Activated CD8-positive, alpha-beta memory T cell treated with anti-CD3 and anti-CD28 coated beads, Interleukin-2, amount 50 U/mL, for 48 hours (primary cell): ENCODE measurements at places on chromosomes 7 and 10.

DNA sequence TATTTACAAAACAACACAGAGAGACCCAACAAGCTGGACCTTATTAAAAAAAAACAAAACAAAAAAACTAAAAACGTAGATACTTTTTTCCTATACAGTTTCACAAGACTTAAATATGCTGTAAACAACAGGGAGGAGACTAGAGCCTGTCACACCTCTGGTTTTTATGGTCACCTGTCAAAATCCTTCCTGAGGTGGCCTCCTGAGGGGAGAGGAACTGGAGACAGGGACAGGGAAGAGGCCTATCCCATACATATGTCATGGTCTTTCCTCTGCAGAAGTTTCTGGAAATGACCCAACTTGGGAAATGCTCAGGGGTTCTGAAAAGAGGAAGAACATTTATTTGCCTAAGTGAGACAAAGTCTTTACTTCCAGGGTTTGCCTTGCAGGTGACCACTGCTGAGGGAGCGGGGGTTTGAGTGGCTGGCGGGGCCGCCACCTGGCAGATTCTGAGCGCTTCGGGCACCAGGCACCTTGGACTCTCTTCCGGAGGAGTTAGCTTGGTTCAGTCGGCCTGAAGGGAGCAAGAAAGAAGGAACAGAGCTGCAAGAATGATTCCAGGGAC is 18.3 kb downstream of the CPA1 start:
- no peak for DNase-seq

DNA sequence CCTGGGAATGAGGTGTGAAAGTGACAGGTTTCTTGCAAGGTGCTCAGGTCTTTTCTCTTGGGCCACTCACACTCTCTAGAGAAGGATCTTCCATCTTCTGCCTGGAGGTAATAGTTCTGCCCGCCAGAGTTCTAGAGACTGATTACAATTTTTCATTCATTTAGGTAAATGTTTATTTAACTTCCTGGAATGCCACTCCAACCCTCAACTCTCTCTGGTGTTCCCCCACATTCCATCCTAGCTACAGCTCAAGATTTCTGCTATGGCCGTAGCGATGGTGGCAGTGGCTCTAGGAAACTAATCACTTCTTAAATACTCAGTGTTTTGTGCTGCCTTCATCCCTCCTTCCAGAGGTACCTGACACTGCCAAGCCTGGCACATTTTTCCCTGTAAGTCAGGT is 174.6 kb downstream of the WDR11 start:
- DNase-seq: no peak

- no peak for DNase-seq
These were observed 46.7 kb downstream of the TNS3 start for GRCh38 chr7:47535035-47535703.

- DNase-seq: no peak
These were observed 45.6 kb downstream of the LBX1 start for GRCh38 chr10:101183458-101184183.

GRCh38 chr7:1049006-1049741 is 4.8 kb downstream of the GPR146 start:
- DNase-seq: no peak

DNA sequence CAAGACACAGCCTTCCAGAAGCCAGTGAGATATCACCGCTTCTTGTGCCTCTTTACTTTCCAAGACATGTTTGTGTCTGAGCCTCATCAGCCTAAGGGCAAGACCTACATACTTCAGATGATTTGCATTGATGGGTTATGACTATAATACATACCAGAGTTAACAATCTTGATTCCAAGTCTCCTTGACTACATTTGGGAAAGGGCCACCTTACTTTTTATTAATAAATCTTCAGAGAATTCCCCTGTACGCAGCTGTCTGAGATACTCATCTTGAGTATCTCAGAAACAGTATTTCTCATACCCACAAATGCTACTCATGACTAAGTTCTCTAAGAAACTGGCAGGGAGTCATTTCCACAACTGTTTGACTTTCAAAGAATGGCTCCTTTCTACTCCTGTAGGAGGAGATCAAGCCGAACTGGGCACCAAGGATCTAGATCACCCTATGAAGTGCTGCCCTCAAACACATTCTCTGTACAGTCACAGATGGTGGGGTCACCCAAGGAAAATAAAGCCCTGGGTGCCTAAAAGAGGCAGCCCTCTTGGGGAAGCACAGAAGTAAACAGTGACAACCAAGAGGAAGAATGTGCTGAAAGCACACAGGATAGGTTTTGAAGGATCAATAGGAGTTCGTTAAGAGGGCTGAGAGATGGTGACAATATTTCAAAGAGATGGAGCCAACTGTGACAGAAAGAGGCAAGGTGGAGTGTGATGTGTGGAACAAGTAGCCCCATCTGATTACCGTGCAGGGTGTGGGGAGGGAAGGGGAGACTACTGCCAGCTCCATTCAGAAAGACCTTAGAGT is 138.9 kb downstream of the JAZF1 start:
- no peak for DNase-seq

- DNase-seq: no peak
These were observed 11.8 kb downstream of the KMT2C start for GRCh38 chr7:152423991-152424347.

- DNase-seq: no peak
These were observed 13.1 kb downstream of the MAD1L1 start for GRCh38 chr7:2219606-2220005.

GRCh38 chr7:151572136-151572535 is 52.4 kb upstream of the RHEB start:
- DNase-seq: no peak

DNA sequence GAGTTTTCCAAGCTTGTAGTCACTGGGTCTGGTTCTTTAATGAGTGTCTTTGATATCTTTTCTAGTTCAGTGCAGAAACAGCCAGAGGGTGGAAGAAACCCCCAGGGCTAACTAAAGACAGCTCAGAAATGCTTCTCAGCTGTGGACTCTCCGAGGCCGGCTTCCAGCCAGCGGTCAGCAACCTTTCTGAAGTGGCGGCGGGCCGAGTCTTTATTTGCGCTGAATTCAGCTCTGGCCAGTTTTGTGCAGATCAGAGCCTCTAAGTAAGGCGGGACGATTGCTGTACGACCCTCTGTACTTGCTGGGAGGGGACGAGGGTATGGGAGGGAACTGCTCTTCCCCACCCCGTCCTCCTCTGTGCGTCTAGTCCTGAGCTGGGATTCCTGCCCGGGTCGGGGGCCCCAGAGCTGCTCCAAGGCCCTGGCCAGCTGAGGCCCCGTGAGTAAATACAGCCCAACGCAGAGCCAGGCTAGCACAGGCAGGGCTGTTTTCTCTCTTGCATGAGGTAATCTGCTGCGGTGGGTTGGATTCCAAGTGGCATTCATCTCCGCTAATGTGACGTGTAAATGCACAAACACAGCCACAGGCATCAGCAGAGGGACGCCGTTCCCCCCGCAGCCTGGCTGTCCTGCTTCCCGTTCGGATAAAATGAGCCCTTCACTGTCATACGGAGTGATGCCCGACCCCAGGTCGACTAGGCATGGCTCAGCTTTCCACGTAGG is 159.8 kb downstream of the PIP4K2A start:
- DNase-seq: no peak

DNA sequence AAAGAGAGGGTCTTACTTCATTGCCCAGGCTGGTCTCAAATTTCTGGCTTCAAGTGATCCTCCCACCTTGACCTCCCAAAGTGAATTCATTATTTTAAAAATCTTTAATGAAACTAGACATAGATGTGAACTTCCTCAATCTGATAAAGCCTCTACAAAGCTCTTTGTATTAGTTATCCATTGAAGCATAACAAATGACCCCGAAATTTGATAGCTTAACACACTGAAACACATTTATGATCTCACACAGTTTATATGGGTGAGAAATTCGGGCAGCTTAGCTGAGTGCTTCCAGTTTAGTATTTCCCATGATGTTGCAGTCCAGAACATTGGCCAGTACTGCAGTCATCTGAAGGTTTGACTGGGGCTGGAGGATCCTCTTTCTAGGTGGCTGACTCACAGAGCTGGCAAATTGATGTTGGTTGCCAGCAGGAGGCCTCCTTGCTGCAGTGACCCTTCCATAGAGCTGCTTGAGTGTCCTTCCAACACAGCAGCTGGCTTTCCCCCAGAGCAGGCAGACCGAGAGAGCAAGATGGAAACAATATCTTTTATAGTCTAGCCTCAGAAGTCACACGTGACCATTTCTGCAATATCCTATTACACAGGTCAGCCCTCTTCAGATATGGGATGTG is 16.6 kb upstream of the WNT8B start:
- no peak for DNase-seq

GRCh38 chr10:103969436-103969835 is 2.5 kb downstream of the SLK start:
- DNase-seq: no peak

- no peak for DNase-seq
These were observed 2.9 kb upstream of the GPR37 start for GRCh38 chr7:124768525-124768924.

DNA sequence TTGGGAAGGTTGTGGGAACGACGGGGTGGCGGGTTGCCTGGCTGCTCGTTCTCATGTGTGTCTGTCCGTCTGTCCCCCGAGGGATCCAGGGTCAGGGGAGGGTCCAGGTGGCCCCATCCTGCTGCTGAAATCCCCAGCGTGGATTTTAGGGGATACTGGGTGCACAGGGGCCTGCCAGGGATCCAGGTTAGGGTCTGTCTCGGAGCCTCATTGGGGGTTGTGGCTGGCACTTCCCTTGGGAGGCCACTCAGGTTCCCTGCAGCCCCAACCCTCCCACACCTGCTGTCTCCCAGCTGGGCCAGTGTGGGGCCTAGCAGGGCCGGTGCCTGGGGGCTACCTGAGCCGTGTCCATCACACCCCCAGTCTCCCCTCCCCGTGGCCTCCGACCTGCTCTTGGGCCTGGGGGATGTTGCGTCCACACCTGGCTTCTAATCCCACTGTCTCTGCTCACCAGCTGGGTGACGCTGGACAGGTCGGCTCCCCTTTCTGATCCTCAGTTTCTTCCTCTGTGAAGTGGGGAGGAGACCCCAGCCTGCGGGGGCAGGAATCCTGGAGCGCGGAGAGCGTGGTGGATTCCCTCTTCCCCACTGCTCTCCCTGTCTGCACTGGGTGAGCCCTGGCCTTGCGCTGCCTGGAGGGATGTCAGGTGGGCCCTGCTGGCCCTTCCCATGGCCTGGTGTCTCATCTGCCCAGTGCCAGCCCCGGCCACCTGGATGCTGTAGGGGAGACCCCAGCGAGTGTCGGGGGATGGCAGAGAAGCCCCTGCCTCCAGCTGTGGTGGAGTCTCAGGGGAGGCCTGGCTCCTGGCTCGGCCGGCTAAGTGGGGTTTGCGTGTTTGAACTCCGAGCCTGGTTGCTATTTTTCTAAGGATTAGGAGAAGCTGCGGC is 81.6 kb downstream of the UNCX start:
- DNase-seq: no peak

DNA sequence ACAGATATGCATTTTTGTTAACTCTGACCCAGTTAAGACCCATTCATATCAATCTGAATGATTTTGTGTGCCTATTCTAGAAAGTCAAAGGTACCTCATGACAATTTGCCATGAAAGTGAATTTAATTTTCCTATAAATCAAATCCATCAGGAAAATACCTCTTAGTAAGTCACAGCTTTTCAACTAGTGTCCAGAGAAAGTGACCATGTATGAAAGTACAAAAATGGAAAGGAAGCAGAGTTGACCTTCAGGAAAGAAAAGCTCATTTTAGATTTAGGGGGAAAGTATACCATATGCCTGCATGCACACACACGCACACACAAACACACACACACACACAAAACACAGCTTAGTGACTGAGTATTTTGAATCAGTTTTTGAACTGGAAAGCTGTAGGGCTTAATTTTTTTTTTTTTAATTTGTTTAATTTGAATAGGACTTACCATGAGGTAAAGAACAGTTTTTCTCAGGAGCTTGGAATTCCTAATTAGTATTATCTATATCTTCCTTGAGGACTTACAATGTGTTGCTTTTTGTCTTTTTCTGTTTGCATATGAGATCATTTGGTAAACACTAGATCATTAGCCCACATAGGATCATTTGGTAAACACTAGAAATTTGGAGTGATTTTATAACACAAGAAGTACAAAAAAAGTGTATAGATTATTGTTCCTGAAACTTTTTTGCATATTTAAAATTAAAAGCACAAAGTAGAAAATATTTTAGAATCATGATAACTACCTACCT is 61.6 kb downstream of the ZNF277 start:
- DNase-seq: no peak

DNA sequence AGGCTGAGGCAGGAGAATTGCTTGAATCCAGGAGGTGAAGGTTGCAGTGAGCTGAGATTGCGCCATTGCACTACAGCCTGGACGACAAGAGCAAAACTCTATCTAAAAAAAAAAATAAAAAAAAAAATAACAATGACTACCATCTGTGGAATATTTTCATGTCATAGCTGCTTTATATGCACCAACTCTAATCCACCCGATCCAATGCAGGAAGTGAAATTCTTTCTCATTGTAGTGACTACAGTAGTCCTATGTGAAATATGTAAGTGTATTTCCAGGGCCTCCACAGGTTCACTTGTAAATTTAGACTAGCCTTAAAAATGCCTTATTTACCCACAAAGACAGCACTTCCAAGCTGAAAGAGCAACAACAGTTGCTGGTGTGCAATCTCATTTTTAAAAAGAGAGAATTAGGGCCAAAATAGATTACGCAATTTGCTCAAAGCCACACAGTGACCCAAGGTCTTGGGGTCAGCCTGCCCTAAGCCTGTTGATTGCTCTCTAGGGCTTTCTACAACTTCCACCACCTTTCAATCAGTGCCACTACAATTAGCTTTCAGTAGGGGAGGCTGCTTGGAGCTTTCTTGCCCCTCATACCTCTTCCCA is 25.8 kb upstream of the EGFR start:
- DNase-seq: no peak

- DNase-seq: no peak
These were observed 6.1 kb upstream of the UBE2H start for GRCh38 chr7:129958643-129959470.

DNA sequence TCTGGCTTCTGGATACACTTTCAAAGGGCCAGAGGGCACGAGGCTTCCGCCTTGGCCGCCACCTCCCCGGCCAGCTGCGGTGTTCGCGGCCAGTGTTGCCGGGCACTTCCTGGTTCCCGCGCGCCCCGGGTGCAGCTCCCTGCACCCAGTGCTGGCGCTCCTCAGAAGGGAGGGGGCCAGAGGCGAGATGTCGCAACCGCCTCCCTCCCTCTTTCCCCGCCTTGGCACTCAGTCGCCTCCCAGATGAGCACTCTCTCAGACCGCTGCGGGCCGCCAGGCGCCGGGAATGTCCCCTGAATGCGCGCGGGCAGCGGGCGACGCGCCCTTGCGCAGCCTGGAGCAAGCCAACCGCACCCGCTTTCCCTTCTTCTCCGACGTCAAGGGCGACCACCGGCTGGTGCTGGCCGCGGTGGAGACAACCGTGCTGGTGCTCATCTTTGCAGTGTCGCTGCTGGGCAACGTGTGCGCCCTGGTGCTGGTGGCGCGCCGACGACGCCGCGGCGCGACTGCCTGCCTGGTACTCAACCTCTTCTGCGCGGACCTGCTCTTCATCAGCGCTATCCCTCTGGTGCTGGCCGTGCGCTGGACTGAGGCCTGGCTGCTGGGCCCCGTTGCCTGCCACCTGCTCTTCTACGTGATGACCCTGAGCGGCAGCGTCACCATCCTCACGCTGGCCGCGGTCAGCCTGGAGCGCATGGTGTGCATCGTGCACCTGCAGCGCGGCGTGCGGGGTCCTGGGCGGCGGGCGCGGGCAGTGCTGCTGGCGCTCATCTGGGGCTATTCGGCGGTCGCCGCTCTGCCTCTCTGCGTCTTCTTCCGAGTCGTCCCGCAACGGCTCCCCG is at the start of gene FFAR4:
Gene FFAR4, plus strand, starts transcription at position 231 of the 842 bp plus-strand sequence. Its CDS starts 56 bp downstream, at position 287.
- DNase-seq: no peak

GRCh38 chr10:18793951-18794350 is 134.7 kb downstream of the ARL5B start:
- DNase-seq: no peak
